ENCODE measurements at places on chromosomes 16 and 17.

DNA sequence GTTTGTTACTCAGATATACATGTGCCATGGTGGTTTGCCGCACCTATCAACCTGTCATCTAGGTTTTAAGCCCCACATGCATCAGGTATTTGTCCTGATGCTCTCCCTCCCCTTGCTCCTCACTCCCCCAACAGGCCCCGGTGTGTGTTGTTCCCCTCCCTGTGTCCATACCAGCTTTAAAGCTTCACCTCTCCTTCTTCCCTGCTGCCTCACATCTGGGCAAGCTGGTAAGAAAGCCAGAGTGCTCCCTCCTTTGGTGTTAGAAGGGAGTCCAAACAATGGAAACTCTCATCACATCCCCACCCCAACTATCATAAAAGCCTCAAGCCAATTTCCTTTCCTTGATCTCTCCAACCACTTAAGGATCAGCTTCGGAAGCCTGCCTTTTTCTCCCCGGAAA, 1115.6 kb upstream of the GOT2 start:
- no peak for DNase-seq

DNA sequence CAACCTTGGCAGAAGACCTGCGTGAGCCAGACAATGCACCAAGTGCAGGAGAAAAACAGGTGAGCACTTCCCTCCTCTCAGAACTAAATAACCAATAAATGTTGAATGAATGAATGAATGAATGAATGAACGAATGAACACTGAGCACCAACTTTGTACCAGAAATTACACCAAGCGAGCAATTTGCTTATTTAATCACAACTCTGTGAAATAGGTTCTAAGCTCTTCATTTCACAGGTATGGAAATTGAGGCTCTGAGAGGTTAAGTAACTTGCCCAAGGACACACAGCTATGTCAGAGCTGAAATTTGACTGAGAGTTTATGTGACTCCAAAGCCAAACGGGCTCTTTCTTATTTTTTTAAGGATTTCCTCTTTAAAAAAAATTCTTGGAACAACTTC, 38.0 kb downstream of the TMEM132E start:
- DNase-seq: no peak

GRCh38 chr17:35460354-35460851, 11.8 kb upstream of the SLFN13 start:
- DNase-seq: peak; percentile 61

DNA sequence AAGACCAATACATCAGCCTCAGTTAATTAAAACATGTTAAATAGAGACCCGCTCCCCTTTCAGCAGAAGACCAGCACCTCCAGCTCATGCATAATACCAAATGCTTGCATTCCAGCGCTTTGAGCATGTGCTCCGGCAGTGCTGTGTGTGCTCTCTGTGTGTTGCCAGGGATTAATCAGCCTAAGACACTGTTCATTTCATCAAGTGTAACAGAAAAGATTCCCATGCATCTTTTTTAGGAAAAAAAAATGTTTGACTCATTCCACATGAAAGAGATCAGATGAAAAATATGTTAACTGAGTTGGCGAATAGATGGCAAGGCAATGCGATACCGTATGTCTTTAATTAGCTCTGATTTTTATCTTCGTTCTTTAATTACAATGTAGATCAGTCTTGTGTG, 187.6 kb downstream of the RPTOR start:
- no peak for DNase-seq

DNA sequence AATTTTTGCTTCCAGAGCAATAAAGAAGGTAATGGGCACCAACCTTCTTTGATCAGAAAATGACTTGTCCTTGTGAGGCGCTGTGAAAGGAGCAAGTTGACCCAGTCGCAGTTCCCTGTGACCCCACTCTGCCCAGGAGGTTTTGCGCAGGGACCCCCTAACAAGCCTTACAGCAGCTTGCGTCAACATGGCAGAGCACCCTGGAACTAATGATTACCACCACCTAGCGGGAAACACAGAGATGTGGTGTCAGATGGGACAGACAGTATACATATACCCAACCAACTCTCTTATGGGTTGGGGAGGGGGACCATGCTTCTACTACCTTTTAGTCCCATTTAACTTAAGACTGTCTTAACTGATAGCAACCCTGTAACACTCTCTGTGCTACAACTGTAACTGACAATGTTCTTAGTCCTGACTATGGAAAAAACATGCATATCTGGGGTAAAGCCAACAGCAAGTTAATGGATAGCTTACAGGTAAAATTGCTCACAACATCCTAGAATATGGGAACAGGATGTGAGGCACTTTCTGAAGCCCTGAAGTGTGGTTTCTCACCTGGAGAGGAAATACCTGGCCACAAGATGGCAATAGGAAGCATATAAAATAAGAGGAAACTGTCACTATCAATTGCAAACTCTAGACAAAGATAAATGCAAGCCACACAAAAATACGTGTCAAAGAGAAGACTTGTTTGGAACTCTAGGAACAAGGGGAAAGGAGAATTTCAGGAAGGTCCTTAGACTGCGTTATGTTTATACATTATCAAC, 3.0 kb downstream of the KARS1 start:
- DNase-seq: no peak

DNA sequence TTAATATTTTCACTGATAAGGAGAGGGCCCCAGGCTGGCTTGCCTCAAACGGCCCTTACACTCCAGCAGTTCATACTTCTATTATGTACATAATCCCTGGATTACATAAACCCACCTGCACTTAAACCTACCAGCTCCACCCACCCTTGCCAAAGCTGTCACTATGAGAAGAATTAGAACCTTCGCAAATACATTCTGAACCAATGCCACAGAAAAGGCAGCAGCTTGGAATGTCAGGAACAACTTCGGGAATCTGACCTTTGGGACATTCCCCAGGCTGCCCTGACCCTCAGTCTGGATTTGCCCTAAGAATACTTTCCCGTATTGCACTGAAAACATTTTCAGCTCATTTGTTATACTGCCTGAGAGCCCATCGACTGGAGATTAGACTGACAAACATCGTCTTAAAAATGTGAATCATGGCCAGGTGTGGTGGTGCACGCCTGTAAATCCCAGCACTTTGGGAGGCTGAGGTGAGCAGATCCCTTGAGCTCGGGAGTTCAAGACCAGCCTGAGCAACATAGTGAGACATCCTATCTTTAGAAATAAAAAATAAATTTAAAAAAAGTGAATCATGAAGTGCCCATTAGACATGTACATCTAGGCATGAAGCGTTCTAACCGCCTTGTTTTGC, 21.0 kb upstream of the SEC14L1 start:
- no peak for DNase-seq

DNA sequence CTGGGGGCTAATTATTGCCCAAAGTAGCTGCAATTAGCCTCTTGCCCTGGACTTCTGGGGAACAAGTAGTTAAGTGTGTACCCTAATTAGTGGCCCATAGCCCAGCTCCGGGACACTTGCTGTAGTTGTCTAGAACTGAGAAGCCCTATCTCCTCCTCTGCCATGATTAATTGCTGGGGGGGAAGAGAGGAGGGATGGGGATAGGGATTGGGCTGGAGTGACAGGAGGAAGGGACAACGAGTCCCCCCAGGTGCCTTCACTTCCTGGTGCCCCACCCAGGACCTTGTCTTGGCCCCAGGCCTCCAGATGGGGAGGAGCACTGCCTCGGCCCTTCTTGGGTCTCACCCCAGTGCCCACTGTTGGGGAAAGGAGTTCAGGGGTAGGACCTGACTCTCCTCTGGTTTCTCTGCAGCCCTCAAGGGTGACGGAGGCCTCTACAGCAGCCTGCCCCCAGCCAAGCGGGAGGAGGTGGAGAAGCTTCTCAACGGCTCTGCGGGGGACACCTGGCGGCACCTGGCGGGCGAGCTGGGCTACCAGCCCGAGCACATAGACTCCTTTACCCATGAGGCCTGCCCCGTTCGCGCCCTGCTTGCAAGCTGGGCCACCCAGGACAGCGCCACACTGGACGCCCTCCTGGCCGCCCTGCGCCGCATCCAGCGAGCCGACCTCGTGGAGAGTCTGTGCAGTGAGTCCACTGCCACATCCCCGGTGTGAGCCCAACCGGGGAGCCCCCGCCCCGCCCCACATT, 17.4 kb downstream of the NGFR start:
- DNase-seq: peak; percentile 24

DNA sequence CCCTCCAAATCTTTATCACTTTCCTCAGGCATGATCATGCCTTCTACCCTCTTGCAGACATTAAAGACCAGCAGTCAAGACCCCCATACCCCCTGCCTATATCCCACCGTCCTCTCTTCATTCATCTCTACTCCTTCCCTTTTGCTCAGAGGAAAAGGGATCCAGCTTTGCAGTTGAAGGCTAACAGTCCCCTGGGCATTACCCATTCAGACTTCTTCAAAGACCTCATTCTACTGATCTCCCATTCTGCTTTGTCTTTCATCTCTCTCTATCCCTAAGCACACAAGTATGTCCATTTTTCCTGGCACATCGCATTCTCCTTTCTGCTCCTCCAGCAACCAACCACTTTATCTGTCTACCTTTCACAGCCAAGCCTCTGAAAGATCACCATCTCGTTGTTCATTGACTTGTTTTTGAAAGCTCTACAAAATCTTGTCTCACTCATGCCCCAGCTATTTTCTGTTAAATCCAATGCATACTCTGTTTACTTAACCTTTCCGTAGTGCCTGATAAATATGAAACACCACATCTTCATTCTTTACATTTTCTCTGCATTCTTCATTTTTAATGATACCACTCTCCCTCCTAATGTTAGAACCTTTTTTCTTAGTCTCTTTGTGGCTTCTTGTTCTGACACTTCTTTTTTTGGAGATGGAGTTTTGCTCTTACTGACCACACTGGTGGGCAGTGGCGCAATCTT, 14.1 kb upstream of the LCMT1 start:
- DNase-seq: no peak

- DNase-seq: no peak
Observed at GRCh38 chr16:66266436-66267291, 99.8 kb upstream of the CDH5 start.

GRCh38 chr16:17460890-17461289, 9.9 kb downstream of the XYLT1 start:
- no peak for DNase-seq

DNA sequence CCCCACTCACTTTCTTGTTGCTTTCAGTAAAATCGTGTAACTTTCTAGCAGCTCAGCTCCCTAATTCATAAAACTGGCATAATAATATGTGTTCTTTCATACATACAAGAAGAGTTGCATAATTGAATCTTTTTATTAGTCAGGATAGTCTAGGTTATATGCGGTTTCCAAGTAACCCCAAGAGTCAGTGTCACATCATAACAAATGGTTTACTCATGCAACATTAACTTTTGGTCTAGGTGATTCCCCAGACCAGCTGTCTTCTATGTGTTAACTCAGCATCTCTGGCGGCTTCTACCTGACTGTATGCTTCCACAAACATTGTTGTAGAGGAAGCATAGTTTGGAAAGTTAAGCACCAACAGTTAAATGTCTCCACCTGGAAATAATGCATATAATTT, 1000.4 kb downstream of the CDH11 start:
- DNase-seq: no peak

DNA sequence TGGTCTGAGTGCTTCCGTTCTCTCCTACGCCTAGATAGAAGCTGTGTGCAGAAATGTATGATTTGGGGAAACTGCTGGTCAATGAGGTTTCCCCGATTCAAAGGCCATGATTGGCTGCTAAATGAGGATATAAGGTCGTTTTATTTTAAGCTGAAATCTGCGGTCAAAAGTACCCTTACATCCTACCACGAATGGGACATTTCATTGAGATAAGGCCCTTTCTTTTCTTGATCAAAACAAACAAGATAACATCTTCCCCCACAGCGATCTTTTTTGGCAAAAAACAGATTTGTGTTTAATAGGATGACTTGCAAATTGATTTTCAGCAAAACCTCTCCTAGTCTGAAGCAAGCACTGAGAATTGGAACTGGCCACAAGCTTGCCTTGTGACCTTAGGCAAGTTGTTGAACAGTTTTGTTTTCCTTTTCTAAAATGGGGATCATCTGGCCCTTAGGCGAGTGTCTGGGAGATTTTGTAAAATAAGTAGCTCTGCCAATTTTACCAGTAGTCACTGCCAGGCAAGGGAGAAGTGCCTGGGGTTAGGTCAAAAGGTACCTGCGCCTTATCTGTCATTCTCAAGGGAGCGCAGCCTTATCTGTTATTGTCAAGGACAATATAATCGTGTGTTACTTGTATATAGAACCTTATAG, 635 bp downstream of the SCPEP1 start:
- DNase-seq: no peak

GRCh38 chr17:41664587-41665565, 23.8 kb upstream of the EIF1 start:
- no peak for DNase-seq

DNA sequence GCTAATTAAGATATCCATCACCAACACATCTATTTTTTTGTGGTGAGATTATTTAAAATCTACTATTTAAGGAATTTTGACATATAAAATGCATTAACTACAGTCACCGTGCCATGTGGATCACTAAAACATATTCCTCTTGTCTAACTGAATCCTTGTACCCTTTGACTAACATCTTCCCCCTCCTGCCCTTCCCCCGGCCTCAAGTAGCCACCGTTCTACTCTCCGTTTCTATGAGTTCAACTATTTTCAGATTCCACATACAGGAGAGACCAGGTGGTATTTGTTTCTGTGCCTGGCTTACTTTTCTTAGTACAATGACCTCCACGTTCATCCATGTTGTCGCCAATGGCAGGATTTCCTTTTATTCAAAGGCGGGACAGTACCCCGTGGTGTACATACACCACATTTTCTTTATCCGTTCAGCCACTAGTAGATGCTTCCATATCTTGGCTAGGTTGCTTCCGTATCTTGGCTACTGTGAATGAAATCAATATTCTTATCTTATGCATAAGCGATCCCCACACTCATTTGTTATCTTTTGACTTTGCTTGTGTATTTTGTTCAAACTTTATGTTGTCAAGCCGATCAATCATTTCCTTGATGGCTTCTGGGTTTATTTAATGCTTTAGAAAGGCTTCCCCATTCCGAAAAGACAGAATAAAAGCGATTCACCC, 134.7 kb downstream of the KCNJ12 start:
- peak; percentile 46 for DNase-seq

GRCh38 chr17:4329838-4330237, 36.6 kb downstream of the UBE2G1 start:
- no peak for DNase-seq

- DNase-seq: peak; percentile 55
Observed at GRCh38 chr16:85395207-85395912, 217.8 kb upstream of the GSE1 start.

GRCh38 chr16:8867932-8868415, 832 bp downstream of the CARHSP1 start:
- no peak for DNase-seq

- no peak for DNase-seq
Observed at GRCh38 chr16:18784917-18785623, 5.1 kb downstream of the RPS15A start.

GRCh38 chr17:1829216-1829591, 498 bp downstream of the SMYD4 start:
- DNase-seq: no peak
